Small intestine (tissue), 16 donors: ENCODE measurements at places on chromosomes 2 and 18.
A peak's percentile ranks its signal among the peaks of the same experiment; 100 is the strongest.

- DNase-seq = no peak
Measured at GRCh38 chr2:137405496-137405895, 558.8 kb upstream of the HNMT start.

DNA sequence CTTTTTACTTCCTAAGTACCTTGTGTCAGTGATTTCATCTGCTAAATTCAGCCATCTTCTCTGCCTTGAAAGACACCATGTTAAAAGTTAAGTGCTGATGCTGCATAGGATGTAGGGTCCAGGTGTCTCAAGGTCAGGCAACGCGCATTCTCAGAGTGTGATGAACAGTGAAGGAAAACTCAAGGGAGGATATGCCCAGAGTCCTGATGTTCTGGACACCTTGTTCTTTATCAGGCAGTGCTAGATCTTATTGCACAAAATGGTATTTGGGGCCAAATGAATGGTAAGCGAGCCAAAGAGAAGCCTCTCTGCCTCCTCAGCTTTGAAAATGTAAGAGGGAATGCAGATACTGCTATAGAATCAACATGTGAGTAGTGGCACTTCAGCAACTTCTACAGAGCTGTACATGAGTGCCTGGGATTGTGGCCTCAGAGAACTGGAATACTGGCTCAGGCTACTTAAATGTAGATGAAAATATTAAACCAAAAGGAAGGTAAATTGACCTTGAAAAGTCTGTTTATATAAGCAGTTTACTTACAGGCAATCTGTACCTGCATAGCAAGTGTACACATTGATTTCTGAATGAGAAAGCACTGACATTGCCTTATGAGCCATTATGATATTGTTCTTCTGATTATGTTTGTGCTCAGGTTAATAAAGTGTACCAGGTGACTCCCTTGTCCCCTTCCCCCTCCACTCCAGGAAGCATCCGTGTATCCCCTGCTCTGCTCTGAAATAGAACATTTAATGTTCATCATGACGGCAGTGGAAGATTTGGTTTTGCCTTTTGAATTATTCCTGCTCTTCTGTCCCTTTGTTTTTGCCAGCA, 86.7 kb upstream of the RANBP2 start:
- DNase-seq = peak; percentile 43

- no peak for DNase-seq
Measured at GRCh38 chr2:232328032-232328422, 50.5 kb upstream of the ALPP start.

- no peak for DNase-seq
Measured at GRCh38 chr2:18993756-18994338, 364.6 kb downstream of the OSR1 start.

DNA sequence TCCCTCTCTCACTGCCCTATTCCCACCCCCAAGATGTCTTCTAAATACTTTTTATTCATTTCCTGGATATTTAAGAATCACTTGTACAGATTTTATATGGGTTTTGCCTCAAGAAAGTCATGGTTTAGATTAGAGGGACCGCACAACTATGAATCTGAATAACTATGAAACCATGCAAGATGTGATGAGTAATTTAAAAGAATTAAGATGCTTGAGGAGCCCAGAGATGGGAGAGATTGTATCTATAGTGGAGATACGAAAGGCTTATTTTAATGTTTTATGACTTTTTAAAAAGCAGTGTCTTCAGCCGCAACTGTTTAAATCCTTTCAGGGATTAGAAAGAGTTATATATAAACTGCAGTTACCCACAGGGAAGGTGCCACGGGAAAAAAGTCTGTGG, 324.1 kb downstream of the LPIN1 start:
- DNase-seq = no peak

GRCh38 chr2:17160594-17160993, 357.6 kb downstream of the RAD51AP2 start:
- DNase-seq = no peak

DNA sequence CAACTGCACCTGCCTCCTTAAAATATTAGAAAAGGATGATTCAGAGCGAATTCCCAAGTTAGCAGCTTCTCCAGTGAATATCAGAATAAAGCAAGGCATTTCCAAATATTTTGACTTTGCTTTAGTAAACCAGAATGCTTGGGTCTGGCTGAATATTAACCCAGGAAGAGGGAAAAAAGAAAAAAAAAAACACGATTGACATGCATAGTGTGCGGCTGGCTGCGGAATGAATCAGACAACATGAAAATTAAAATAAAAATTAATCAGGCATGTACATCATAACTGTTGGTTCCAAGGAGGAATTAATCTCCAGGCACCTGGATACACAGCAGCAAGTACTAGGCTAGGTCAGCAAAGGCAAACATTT, 105.8 kb upstream of the NCKAP5 start:
- no peak for DNase-seq

DNA sequence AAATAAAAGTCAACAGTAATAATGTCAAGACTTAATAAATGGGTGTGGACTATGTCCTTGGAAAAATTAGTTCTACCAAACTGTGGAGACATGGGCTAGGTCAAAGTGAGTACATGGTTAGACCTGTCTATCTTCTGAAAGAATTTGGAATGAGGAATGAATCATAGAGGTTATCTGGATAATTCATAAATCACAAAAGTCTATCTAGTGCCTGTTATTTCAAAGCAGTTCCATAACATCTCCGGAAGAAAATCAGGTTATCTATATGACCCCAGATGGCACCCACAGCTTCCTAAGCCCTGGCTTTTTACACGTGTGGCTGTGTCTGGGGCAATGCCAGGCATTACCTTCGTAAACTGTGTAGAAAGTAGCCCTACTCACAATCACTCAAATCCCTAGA, 272.0 kb downstream of the ETAA1 start:
- no peak for DNase-seq

DNA sequence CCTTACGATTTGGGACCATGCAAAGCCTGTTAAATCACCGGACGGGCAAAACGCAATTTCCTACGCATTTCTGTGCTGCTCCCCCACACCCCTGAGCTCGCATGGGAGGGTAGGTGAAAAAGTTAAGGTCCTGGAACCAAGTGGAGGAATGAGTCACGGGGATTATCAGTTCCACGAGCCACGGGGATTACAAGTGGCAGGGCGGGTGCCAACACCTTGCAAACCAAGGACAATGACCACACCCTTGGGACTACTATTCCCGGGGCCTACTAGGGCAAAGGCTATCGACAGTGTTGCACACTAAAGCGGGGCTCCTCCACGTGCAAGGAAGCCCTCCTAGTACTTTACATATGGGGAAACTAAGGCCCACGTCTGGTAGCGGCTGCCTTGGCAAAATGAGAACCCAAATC, 447 bp downstream of the RETSAT start:
- peak; percentile 80 for DNase-seq

DNA sequence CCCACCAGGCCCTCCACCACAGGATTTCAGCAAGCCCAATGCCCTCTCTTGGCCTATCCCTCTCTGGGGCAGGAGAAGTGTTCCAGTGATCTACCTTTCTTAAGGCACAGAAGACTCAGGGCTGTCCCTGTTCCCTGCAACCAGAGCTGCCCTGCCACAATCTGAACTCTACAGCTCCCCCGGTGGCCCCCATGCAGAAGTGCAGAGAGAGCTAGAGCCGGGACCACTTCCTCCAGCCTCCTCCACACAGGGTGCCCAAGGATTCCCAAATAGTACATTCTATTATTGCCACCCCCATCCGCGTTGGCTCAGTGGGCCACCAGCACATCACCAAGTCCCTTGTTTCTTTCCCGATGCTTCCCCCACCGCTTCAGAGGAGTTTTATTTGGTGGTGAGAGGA, 114.8 kb upstream of the PTPRM start:
- peak; percentile 50 for DNase-seq

- no peak for DNase-seq
Measured at GRCh38 chr2:182080493-182080892, 94.8 kb downstream of the PPP1R1C start.

- no peak for DNase-seq
Measured at GRCh38 chr2:132253496-132254305, 91.9 kb upstream of the ANKRD30BL start.

DNA sequence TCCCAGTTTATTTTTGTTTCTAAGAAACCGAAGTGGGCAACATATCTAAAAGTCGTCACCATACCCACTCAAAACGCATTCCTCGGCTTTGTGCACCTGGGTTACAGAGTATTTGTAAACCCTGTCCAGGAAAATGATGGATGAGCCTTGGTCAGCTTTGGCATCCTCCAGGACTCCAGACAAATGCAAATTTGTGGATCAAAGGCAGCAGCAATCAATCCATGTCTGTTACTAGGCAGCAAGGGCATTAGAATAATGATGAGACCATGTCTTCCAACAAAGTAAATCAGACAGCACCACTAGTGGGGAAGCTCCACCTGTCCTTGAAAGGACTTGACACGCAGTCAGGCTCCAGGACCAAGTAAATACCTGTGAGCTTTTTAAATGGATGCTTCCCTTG, 672.6 kb upstream of the GYPC start:
- no peak for DNase-seq

GRCh38 chr2:229635371-229635680, 79.0 kb downstream of the DNER start:
- no peak for DNase-seq

GRCh38 chr18:26546170-26546874, 2.0 kb downstream of the KCTD1 start:
- no peak for DNase-seq

- DNase-seq = no peak
Measured at GRCh38 chr2:12488352-12489318, 228.1 kb upstream of the TRIB2 start.

DNA sequence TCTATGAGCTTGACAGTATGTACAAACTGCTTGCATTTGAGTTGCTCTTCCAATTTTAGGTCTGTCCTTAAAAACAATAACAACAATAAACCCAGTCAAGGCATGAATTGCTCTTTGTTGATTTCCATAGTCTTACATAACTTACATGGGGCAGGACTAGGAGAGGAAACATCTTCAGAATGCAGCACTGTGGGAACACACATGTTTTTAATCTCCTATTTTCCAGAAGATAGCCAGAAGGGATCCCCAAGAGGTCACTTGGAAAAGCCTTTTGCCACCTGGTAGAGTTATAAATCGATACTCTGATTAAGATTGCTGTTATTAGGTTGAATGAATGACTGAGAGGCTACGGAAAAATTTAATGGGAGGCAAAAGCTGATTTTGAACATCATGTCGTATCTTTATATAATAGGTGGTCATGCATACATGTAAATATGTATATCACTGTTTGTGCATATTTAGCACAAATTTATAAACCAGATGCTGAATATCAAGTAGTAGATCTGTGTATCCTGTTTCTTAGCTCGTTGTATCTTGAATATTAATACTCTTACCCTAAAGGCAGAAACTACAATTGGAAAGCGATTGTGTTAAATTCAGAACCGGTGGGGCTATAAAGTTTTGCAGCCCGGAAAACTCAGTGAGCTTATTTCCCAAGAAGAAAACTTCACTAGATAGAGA, 479.4 kb upstream of the TCF4 start:
- DNase-seq = no peak

- DNase-seq = peak; percentile 41
Measured at GRCh38 chr18:62330650-62331049, 5.5 kb downstream of the TNFRSF11A start.

DNA sequence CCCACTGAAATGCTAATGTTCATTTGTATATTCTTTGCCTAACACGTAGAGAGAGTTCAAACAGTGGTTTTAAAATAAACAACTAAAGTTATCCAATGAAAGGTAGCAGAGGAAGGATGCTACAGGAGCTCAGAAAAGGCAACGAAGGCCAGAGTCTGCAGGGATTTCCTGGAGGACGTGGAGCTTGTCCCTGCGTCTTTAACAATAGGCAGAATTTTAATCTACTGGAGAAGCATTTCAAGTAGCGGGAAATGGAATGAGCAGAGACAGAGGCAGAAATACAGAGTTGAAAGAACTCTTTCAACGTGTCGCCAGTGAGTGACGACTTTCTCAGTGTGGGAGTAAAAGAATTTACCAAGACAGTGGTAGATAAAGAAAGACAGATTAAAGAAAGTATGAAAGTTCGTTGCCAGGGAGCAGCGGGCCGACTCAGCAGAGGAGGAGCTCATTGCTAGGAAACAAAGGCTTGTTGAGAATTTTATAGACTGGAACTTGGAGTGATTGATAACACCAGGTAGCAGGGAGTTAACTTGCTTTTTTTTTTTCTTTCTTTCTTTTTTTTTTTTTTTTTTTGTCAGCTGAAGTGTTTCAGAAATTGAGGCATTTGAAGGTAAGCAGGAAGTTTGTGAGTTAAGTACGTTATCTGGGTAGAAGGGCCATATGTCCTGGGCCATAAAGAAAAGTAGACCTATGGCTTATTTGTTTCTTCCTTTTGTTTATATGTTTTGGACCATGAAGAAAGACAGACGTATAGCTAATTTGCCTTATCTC, 625 bp upstream of the NBAS start:
- peak; percentile 74 for DNase-seq

GRCh38 chr2:167759531-167759930, 487.9 kb downstream of the STK39 start:
- DNase-seq = no peak

GRCh38 chr2:100641125-100641435, 78.3 kb downstream of the PDCL3 start:
- no peak for DNase-seq
